Fibroblast of skin of back (primary cell): ENCODE measurements at places on chromosomes 3 and 15.

GRCh38 chr3:4812591-4812990, 166.6 kb upstream of the BHLHE40 start:
- no peak for DNase-seq

- DNase-seq = peak; percentile 73
Observed at GRCh38 chr3:83039422-83039821, 1278.0 kb upstream of the GBE1 start.

DNA sequence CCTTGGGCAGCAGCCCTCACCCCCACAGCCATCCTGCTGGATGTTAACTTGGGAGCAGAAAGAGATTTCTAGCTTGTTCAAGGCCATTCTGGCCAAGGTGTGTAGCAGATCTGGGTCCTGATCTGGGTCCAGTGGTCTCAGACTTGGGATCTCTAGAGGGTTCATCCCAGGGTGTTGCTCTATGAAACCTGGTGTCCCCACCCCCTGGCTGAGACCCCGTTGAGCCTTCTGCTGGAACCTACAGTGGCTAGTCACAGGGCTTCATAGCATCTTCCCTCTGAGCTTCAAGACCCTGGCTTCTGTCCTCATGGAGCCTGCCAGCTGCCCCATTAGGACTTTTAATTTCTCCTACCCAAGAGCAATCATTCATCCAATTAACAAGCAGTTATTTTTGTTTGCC, 64.3 kb downstream of the EPHB1 start:
- DNase-seq = no peak

- no peak for DNase-seq
Observed at GRCh38 chr3:64773137-64773536, 85.3 kb upstream of the ADAMTS9 start.

DNA sequence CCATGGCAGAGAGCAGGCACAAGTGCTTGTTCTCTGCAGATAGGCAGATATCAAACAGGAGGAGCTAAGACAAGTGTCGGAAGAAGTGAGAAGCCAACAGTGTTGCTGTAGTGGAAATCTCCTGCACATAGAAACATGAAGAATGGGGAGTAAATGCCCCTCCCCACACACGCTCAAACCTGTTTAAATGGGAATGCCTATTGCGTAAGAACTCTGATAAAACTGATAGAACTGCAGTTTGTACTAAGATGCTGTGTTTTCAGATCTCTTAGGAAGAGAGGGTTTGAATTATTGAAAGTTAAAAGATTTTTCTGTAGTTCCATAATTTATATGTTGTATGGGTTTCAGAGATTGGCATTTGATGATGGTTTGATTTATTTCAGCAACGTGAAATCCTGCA, 19.6 kb downstream of the EIF2AK4 start:
- DNase-seq = no peak

- no peak for DNase-seq
Observed at GRCh38 chr3:188390775-188391443, 237.0 kb downstream of the LPP start.

DNA sequence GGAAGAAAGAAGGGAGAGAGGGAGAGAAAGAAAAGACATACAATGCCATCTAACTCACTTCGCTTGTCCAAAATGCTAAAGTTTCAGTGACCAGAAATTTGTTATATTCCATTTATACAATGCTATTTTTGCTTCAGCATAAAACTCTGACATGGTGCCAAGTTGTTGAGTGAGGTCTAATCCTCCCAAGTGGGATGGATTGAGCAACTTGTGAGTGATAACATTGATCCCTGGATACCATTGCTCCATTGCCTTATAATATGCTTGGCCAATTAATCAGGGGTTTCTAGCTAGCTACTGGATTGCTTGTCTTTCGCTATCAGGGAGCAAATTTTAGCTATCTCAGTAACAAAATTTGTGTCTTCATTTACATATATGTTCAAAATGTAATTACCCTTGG, 615.6 kb upstream of the DPPA4 start:
- no peak for DNase-seq

DNA sequence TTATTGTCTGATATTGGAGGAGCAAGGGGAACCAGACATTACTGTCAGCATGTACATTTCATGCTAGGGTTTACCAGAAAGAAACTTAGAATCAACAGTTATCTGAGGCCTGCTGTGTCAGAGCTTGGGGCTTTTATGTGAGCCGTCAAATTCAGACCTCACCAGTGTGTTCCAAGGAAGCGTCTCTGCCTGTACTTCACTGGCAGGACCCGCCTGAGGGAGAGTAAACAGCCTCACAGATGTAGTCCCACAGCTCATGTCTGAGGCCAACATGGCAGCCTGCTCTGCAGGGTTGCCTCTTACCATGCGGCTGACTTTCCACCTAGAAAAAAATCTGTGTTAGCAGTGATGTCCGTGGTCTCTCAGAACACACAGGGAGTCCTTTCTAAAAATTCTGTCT, 74.3 kb downstream of the GHSR start:
- no peak for DNase-seq

DNA sequence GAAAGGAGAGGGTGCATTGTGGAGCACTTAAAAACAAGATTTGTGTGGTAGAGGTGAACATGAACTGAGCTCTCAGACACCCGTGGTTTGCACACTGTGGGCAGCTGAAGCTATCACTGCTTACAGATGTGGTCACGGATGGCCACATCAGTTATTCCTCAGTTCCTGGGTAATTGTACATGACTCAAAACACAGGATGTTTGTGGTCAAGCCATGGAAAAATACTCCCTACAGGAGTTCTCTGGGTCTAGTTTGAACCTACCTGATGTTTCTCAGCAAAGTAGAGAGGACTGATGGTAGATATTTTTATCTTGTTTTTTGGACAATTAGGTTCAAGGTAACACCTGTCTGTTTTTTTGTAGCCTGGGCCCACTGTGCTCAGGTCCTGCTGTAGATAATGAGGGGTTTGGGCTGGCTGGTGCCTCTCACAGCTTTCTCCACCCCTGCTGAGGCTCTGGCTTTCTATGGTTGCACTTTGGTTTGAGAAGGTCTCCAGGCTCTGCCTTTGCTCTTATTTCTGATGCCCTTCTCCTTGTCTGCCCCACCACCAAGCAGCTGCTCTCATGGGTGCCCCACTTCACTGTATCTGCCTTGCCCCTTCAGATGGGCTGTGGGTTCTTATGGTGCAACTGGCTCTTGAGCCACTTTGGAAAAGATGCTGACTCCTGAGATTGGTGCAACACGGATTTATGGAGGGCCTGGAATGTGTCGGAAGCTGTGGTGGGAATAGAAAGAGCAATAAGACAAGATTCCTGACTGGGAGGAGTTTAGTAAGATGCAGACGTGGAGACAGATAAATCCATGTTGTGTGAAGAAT, 40.1 kb downstream of the CDCP1 start:
- DNase-seq = peak; percentile 83

DNA sequence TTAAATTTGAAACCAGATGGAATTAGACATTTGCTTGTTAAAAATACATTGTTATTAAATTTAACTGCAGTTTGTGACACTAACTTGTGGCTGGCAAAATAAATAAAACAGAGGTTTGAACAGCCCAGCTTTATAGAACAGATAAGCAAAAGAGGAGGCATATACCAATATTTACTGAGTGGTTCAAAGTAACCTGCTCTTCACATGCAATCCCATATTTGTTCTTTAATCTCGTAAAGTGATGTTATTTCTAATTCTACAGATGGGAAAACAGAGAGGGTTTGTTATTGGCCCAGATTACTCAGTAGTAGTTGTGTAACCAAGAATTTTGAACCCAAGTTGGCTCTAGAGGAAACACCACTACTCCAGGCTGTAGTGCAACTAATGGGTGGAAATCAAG, 37.6 kb downstream of the WNT5A start:
- DNase-seq = no peak

GRCh38 chr15:89665449-89666181, 10.3 kb upstream of the KIF7 start:
- peak; percentile 72 for DNase-seq

GRCh38 chr3:148246291-148246923, 451.3 kb upstream of the AGTR1 start:
- no peak for DNase-seq

GRCh38 chr3:176850498-176850897, 346.8 kb downstream of the TBL1XR1 start:
- no peak for DNase-seq

DNA sequence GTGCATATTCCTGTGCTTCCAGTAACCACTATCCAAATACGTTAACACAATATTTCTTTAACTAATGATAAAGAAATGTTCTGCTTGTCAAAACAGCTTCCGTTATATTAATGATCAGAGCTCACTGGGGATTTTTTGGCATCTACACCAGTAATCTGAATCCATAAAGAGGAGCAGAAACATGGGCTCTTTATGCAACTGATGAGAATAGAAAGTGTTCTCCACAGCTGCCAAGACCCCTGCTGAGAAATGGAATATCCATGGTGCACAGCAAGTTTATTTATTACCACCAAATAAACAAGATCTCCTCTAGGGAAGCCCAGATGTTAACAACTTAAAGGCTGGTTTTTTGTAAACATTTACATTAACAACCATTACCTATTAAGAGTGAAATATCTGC, 54.5 kb downstream of the ALDH1A2 start:
- no peak for DNase-seq

GRCh38 chr3:190001426-190001825, 119.3 kb downstream of the P3H2 start:
- peak; percentile 66 for DNase-seq

DNA sequence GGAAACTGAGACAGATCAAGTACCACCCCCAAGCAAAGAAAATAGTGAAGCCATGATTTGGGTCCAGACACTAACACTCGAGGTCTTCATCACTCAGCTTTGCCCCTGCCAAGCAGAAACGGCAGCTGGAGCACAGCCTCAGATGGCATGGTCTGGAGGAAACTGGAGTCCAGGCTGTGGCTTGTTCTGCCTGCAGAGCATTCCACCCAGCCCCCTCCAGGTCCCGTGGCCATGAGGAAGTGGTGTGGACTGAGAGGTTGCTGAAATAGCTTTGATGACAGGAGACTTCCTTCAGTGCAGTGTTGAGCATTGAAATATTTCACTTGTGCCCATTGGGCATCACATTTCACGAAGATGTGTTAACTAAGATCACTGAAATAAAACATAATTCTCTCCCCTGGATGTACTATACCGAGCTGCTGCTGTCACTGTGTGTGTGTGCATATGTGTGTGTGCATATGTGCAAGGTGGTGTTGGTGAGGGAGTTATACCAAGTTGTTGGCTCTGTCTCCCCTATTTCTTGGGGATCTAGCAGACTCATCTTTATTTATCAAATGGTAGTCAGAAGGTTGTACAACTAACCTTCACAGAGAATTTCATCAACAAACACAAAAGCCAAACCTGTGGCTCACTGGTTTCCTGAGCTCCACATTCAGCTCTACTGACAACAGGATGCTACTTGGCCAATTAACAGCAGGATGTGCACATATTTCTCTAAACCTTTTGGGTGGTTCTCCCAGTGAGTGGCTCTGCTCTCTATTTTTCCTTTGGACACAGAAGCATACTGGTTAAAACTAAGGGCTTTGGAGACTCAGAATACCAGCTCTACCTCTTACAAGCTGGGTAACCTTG, 660.1 kb upstream of the CFAP20DC start:
- no peak for DNase-seq

DNA sequence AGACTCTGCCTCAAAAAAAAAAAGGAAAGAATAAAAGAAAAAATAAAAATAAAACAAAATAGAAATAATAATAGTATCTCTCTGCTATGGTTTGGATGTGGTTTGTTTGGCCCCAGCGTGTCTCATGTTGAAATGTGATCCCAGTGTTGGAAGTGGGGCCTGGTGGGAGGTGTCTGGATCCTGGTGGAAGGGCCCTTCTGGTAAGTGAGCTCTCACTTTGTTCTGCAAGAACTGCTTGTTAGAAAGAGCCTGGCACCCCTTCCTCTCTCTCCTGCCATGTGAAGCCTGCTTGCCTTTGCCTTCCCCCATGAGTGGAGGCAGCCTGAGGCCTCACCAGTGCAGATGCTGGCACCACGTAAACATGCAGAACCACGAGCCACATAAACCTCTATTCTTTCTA, 26.3 kb downstream of the TMEM44 start:
- no peak for DNase-seq

GRCh38 chr3:58434990-58435389, 1.4 kb upstream of the PDHB start:
- peak; percentile 95 for DNase-seq

- DNase-seq = no peak
Observed at GRCh38 chr3:99970198-99970597, 144.1 kb downstream of the FILIP1L start.

- no peak for DNase-seq
Observed at GRCh38 chr3:74463515-74463914, 150.9 kb downstream of the CNTN3 start.
